ENCODE measurements at places on chromosomes 4 and X.
A peak's percentile ranks its signal among the peaks of the same experiment; 100 is the strongest.

- DNase-seq, result no peak
These were observed 177.1 kb downstream of the SPANXN3 start for GRCh38 chrX:143340190-143340589.

DNA sequence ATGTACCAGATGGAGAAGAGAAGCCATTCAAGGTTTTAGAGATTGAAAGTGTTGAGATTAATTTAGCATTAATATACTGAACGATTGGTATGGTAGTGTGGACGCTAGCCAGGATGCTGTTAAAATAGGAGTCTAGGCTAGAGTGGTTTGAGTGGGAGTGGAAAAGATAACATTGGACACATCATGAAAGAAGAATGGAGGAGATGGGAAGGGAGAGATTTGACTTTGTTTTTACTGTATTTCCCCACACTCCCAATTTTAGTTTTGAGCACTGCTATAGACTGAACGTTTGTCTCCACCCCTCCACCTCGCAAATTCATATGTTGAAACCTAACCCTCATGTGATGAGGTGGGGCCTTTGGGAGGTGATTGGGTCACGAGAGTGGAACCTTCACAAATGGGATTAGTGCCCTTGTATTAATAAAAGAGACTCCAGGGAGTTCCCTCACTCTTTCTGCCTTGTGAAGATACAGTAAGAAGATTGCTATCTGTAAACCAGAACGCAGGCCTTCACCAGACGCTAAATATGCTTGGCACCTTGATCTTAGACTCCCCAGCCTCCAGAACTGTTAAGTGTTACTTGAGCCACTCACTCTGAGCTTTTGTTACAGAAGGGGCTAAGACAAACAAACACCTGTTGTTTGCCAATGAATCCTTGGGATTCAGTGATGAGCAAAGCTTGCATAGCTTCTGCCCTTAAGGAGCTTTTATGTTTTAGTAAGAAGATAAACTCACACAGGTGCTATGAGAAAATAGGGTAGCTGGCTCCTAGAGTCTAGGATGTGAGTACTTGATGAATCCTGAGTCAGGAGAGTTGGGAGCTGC, 25.8 kb downstream of the USP9X start:
- DNase-seq, result no peak

- DNase-seq, result peak; percentile 80
These were observed 36.0 kb downstream of the ADGRG2 start for GRCh38 chrX:19086102-19086772.

GRCh38 chr4:22780797-22781196, 88.1 kb downstream of the GBA3 start:
- no peak for DNase-seq

- DNase-seq, result peak; percentile 59
These were observed 1.2 kb downstream of the PRKX start for GRCh38 chrX:3712051-3712869.

DNA sequence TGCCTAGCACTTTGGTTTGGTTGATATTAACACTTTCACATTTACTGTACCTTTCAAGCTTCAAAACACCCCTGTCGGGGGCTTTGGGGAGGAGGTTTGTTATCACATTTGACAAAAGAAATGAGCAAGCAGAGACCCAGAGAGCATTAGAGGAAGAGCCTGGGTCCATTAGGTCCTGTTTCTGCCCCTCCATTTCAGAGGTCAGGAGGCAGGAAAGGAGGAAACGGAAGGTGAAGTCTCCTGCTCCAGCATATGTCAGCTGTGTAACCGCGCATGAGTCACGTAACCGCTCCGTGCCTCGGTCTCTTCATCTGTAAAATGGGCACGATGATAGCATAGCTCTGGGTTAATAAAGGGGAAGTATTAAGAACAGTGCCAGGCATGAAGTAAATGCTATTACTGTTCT, 201.9 kb upstream of the BCOR start:
- DNase-seq, result peak; percentile 14

DNA sequence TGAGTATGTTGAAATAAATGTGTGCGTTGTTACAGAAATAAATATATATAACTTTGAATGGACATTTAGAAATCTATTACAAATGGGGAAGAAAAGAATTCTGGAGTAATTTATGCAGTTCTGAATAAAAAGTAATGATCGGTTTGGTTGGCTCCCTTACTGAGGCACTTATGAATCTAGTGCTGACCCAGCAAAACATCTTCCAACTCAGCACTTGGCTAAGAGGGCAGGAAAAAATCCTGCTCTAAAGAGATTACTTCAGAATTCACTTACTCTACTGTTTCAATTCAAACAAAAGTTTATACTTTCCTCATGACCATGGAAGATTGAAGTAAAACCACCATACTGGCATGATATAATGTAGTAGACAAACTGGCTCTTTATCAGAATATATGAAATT, 123.9 kb upstream of the RXFP1 start:
- DNase-seq, result no peak

- DNase-seq, result no peak
These were observed 47.3 kb downstream of the SETD7 start for GRCh38 chr4:139508581-139509237.

GRCh38 chrX:14235004-14235403, 205.3 kb upstream of the GEMIN8 start:
- no peak for DNase-seq

DNA sequence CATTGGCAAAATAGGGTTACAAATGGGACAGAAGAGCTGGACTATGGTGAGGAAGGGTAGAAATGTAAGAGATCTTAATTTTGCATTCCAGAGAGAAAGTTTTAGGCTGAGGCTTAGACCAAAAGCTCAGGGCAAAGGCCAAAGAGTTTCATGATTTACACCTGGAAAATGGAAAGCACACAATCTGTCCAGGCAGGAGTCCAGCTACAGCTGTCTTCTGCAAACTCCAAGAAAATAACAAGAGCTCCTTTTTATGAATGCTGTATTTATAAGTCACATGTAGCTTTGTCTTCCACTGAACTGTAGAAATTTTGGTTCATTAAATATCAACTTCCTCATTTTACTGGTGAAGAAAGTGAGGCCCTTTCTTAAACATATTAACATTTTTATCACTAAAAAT, 288.0 kb upstream of the ATOH1 start:
- no peak for DNase-seq

DNA sequence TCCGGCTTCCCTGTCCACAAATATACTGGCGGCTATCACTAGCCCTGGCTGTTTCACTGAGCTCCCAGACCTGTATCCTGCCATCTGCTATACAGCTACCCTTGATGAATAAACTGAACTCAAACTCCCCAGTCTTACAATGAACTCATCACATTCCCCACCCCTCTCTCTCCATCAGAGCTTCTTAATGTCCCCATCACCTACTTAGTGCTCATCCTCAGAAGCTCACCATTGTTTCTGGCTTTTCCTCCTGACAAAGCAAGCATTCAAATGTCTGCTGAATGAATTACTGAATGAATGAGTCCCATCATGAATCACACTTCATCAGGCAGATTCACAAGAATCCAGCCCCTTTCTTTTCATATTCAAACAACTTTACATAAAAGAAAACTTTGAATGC, 5.7 kb upstream of the DGAT2L6 start:
- DNase-seq, result no peak

GRCh38 chr4:76200771-76201231, 12.8 kb downstream of the SCARB2 start:
- peak; percentile 87 for DNase-seq

DNA sequence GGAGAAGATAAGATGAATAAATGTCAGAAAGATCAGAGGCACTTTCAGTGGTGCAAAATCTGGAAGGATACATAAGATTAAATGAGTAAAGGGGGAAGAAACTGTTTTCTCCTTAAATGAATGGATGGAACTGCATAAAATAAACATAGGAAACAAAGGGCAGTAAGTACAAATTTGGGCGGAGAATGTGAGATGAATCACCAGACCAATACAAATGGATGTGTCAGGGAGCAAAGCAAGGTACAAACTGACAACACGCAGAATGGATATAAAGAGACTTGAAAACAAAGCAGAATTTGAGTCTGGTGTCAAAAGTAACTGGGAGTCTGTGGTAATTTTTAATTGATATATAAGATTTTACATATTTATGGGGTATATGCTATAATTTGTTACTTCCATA, 175.3 kb upstream of the PCDH18 start:
- DNase-seq, result no peak

GRCh38 chr4:156941940-156942548, 29.6 kb downstream of the PDGFC start:
- DNase-seq, result no peak

- DNase-seq, result peak; percentile 66
These were observed 55.9 kb upstream of the HGFAC start for GRCh38 chr4:3385711-3386420.

DNA sequence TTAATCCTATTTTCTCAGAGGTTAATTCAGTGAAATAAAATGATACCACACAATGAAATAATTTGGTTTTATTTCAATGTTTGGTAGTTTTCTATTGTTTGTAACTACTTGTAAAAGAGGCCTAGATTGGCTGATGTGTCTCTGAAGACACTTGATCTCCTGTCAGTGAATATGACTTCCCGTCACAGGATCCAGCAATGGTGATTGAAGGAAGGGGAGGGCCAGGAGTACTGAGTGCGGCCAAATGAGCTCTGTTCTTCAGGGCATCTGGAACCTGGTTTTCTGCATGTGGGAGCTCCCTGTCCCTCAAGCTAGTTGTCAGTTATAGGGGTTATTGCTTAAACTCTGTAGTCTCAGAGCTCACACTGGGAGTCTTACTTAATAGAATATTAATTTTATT, 86.5 kb upstream of the OTUD4 start:
- no peak for DNase-seq

GRCh38 chrX:133685822-133686221, 270.5 kb upstream of the GPC4 start:
- no peak for DNase-seq

- DNase-seq, result peak; percentile 11
These were observed 30.5 kb downstream of the PLAC8 start for GRCh38 chr4:83083925-83084475.

DNA sequence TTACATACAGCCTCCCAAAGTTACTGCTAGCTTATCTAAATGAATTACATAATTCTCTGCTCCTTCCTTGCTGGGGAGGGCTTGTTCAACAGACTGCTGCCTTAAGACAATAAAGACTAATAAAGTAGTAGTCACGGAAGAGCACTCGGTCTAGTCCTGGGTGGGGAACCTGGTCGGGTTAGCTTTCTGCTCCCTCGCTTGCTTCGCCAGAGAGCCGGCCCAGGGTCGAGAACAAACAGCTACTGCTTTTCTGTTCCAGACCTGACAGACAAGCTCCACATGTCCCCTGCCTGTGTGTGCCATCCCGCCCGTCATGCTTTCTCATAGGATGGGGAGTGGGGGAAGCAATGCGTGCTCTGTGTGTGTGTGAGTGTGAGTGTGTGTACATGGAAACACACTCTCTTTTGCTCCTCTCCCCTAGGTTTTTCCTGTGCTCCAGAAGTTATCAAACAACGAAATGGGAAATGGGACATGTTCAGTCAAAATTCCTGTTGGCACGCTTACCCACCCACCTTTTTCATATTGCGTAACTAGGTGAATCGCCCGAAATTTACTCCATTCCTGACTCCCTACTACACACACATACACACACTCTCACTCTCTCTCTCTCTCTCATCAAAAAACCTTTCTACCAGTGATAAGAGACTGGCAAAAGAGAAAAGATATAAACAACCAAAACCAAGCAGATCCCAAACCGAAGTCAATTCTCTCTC, 1.3 kb downstream of the NPY1R start:
- no peak for DNase-seq

GRCh38 chr4:5804656-5805055, 88.2 kb downstream of the CRMP1 start:
- no peak for DNase-seq

GRCh38 chr4:95949136-95949765, 109.4 kb downstream of the PDHA2 start:
- DNase-seq, result no peak

- DNase-seq, result no peak
These were observed 45.6 kb upstream of the FAM9C start for GRCh38 chrX:13090027-13090338.

- DNase-seq, result no peak
These were observed 16.3 kb downstream of the PPP3CA start for GRCh38 chr4:101331017-101331416.

DNA sequence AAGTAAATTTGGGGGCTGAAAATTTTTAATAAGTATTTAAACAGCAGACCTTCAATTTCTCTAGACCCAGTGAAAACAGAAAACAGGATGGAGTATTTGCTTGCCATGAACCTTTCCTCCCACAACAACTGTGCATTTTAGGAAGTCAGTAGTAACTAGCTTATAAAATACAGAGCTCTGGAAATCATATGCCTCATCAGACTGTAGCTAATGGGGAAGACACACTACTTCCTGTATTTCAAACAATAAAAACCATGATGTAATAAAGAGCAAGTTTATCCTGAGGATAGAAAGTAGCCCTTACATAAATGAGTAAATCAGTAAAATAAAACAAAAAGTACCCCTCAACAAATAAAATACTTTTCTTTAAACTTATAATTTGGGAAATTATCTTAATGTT, 280.1 kb upstream of the ZFP42 start:
- no peak for DNase-seq

DNA sequence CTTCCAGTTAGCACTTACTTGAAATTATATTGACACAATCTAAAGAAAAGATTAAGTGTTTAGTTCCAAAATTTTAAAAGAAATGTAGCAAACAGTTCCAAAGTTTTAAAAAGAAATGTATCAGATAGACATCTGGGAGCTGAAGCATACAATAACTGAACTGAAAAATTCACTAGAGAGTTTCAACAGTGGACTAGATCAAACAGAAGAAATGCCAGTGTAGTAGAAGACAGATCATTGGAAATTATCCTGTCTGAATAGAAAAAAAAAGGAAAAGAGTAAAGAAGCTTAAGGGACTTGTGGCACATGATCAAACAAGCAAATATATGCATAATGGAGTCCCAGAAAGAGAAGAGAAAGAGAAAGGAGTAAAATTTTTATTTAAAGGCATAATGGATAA, 261.4 kb downstream of the LAS1L start:
- no peak for DNase-seq

GRCh38 chrX:133983256-133983973, 2.0 kb downstream of the GPC3 start:
- no peak for DNase-seq

GRCh38 chr4:77697860-77698590, 92.4 kb downstream of the CXCL13 start:
- DNase-seq, result peak; percentile 4

Data from suppressor macrophage (primary cell).